Non-pigmented ciliary epithelial cell (primary cell): ENCODE measurements at places on chromosomes 6 and 20.

- no peak for DNase-seq
Measured at GRCh38 chr6:29845405-29846006, 17.9 kb downstream of the HLA-G start.

- DNase-seq: no peak
Measured at GRCh38 chr6:28282926-28283325, 1.6 kb downstream of the PGBD1 start.

- no peak for DNase-seq
Measured at GRCh38 chr20:41889126-41889843, 271.1 kb upstream of the CHD6 start.

DNA sequence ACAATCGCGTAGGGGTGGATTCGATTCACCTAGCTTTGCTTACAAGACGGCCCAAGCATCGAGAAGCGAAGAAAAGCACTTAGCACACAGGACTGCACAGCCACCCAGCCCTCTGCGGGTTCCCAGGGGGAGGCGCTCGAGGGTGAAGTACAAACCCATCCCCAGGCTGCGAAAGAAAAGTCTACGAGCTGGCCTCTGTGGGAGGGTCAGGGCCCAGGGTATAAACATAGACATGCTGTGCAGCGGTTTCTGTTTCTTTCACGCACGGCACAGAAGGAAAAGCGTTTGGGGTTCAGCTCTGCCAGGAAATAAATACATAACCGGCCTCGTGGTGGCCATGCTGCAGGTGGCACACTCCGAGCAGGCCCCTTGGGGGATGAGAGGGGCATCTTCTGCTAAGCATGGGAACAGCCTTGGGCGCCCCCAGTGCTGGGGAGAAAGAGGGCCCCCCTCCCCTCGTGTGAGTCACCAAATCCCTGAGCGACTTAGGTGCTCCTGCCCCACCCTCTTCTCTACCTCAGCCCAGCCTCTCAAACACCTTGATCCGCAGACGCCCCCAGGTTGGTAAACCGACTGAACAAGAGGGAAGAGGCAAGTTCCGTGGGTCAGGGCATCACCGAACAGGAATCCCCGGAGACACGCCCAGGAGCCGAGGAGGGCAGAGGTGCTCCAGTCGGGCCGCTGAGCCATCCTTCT is 91.6 kb upstream of the RIPOR2 start:
- no peak for DNase-seq

GRCh38 chr20:20864351-20865096 is 152.1 kb upstream of the RALGAPA2 start:
- DNase-seq: no peak

- DNase-seq: no peak
Measured at GRCh38 chr20:37236462-37236861, 25.2 kb downstream of the GHRH start.

DNA sequence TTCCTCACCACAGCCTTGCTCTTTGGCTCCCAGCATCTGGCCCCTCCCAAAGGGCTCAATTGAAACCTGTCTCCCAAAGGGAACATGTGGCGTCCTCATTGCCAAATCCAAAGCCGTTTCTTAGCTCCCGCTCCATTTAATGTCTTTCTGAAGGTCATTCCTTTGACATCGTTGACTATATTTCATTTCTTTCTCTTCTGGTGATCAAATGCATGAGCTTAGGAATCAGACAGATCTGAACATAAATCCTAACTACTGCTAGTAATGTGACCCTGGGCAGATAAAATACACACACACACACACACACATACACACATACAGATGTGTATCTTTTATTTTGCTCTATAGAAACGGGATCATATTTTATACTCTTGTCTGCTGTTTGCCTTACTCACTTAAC is 964.7 kb upstream of the FLRT3 start:
- DNase-seq: no peak

- no peak for DNase-seq
Measured at GRCh38 chr6:72740135-72740534, 118.3 kb downstream of the KCNQ5 start.

DNA sequence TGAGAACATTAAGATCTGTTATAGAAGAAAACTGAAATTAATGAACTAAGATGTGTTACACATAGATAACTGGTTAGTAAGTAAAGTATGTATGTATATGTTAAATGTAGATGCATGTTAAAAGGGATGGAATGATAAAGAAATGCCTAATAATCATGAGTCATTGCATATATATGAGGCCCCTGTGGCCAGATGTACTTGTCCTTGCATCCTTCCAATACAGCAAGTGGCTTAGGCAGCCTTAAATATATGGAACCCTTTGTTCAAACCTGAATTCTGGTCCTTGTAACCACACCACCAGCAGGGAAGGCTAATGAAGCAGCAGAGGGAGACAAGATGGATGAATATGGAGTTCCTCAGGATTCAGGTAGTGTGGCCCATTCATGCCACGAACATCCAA is 9.8 kb upstream of the AKAP7 start:
- no peak for DNase-seq

GRCh38 chr6:120005292-120005976 is 655.9 kb upstream of the MAN1A1 start:
- DNase-seq: no peak

- DNase-seq: peak; percentile 72
Measured at GRCh38 chr20:38434770-38435554, at the start of gene SNHG17. Gene SNHG17, minus strand, starts transcription at chr20:38435328.

DNA sequence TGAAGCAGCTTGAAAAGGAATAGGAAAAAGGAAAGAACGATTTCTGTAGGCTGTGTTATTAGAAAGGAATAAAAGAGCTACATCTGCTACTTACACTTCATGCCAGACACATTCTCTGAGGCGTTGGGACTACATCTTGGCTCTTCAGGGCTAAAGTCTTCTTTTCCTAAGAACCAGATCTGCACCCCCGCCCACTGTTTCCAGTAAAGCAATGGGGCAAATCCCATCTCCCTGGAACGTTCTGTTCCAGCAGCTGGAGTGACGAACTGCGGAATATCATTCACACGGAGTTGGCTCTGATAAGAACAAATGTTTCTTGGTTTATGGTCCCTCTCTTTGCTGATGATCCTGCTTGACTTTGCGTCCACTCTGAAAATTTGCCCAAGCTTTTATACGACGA is 26.9 kb downstream of the FAM50B start:
- DNase-seq: no peak

- no peak for DNase-seq
Measured at GRCh38 chr6:1624058-1624850, 14.5 kb downstream of the FOXC1 start.

- DNase-seq: no peak
Measured at GRCh38 chr20:24013953-24014352, 25.4 kb upstream of the GGTLC1 start.

GRCh38 chr20:7497985-7498384 is 442.3 kb downstream of the HAO1 start:
- DNase-seq: peak; percentile 88

- no peak for DNase-seq
Measured at GRCh38 chr6:126747728-126748540, 370.5 kb upstream of the RSPO3 start.

DNA sequence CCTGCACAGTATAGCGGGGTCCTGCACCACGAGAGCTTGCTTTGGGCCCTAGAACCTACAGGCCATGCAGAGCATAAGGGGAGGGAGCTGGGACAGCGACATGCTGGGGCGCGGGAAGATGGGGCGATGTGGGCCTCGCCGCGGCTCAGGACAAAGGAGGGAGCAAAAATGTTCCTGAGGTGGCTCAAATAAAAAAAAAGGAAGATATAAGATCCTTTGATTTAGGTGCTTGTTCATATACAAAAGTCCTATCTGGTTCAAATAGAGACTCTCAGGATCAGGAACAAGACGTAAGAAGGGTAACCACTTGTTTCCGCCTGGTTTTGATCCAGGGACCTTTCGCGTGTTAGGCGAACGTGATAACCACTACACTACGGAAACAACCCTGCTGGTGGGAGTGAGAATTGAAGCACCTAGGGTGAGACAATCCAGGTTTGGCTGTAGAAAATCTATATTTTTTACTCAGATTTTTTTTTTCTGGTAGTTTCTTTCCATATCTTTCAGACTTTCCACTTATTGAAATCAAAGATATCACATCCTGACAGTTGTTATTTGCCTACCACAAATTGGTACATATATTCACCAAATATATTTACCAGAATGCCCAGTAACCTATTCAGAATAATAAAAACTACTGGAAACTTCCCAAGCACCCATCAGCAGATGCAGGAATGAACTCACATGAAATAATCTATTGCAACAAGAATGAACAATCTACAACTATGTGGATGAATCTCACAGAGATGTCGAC is 177.9 kb upstream of the ZNF184 start:
- DNase-seq: peak; percentile 74

DNA sequence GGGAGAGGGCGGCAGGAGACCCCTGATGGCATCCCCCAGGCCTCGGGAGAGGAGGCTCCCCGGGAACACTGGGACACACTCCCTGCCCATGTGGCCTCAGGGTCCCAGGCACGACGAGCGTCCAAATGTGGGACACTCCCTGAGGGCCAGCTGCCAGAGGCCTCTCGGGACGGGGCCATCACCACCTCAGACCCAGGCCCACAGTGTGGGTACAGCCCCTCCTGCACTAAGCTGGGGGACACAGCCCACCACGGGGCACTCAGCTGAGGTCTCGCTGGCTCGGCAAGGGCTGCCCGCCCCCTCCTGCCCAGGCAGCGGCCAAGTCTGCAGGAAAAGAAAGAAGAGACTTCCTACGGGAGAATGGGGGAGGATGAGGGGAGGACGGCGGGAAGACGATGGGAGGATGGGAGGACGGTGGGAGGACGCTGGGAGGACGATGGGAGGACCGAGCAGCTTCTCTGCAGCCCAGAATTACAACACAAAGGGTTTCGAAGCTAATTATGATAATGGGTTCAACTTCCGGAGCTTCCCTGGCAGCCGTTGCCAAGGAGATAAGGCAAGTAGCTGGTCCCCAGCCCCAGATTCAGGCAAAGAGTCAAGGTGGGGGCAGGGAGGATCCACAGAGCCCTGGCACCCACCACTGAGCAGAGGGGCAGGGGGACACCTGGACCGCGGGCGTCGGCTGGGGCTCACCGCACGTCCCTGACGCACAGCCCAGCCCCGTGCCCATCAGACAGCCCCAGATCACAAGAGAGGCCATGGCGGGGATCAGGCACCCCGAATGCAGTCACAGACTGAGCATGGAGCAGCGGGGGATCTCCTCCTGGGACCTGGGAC is 17.5 kb downstream of the KCNQ2 start:
- DNase-seq: no peak

GRCh38 chr6:39061182-39061581 is 12.6 kb downstream of the GLP1R start:
- DNase-seq: no peak

DNA sequence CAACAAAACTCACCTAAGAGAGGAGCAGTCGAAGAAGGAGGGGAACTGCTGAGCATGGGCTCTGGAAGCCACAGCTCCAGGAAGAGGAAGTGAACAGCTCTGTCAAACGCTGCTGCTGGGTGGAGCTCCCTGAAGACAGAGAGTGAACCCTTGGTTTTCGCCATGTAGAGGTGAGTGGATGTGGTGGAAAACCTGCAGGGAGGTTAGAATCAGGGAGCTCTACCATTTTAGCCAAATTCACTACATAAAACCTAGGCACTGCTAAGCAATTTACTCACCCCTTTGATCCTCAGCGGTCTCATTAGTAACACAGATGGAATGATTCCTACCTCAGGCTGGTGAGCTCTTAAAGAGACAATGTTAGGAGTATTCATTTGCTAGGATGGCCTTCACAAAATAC is 19.4 kb upstream of the TFAP2A start:
- no peak for DNase-seq
